A549 treated with ZK216348 at 1 μM for 4 hours (cell line): ENCODE measurements at places on chromosomes 1 and 21. TPM values are rescaled to one million over a fixed set of nuclear protein-coding genes. Genes with fewer than 3 reads are reported as not detected.

Gene SYNC
- total RNA-seq, result 10.7 to 18.5 TPM (median 13.9 TPM) in 5 replicates

Gene CPLANE2
- 2.6 to 4.2 TPM (median 3.8 TPM) in 5 replicates for total RNA-seq

Gene MYOM3
- 5.6 to 7.4 TPM (median 6.9 TPM) in 5 replicates for total RNA-seq

Gene MORN1
- 5.3 to 9.2 TPM (median 6.6 TPM) in 5 replicates for total RNA-seq

Gene NOS1AP
- 0.18 to 0.76 TPM (median 0.42 TPM) in 5 replicates for total RNA-seq

Gene BEND5
- total RNA-seq, result not detected in 5 replicates

Gene BCL10
- 12.6 to 23.6 TPM (median 13.8 TPM) in 5 replicates for total RNA-seq
